ENCODE measurements at places on chromosomes 1 and 21. TPM values are rescaled to one million over a fixed set of nuclear protein-coding genes. Genes with fewer than 3 reads are reported as not detected.

The RPS8 gene
- total RNA-seq = 1,821 TPM

The GPA33 gene
- not detected for total RNA-seq

The DUSP12 gene
- total RNA-seq = 34.4 TPM

The SPATA6 gene
- 11.1 TPM for total RNA-seq

The ILDR2 gene
- under 0.01 TPM for total RNA-seq

The DPH2 gene
- total RNA-seq = 20.7 TPM

The TEKT2 gene
- total RNA-seq = not detected

The DNM3 gene
- total RNA-seq = 1.8 TPM

The CFAP57 gene
- under 0.01 TPM for total RNA-seq

The HTR6 gene
- total RNA-seq = not detected

The ARHGEF10L gene
- 17.2 TPM for total RNA-seq

The MSH4 gene
- 0.20 TPM for total RNA-seq

The HFM1 gene
- 0.39 TPM for total RNA-seq

The ANXA9 gene
- total RNA-seq = 0.37 TPM

The RIIAD1 gene
- not detected for total RNA-seq

The CLEC20A gene
- not detected for total RNA-seq

The KRTAP12-2 gene
- total RNA-seq = not detected

The LCE1C gene
- not detected for total RNA-seq

The CHODL gene
- under 0.01 TPM for total RNA-seq

The GREM2 gene
- 8.6 TPM for total RNA-seq

The OR6K3 gene
- total RNA-seq = not detected
